Activated CD4-positive, CD25-positive, alpha-beta regulatory T cell treated with anti-CD3 and anti-CD28 coated beads, Interleukin-2, amount 50 U/mL, for 72 hours (primary cell): ENCODE measurements at places on chromosomes 2 and 18.
A peak's percentile ranks its signal among the peaks of the same experiment; 100 is the strongest.

DNA sequence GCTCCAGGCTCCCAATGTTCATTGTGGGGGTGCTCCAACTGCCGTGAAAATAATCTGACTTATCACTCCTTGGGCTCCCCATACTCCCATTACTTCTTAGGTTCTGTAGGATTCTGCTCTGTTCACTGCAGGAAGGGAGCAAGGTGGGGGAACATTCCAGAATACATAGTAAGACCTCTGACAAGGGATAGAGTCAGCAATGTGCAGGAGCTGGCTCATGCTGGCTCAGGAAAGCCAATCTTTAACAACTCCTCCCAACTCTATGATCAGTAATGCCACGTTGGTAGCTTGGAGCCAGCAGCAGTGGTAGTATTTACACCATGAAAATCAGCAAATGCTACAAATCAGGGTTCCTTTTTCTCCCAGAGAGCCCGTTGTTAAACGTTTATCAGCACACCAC is 44.4 kb downstream of the FECH start:
- DNase-seq, result no peak

GRCh38 chr2:26646986-26647672 is 6.0 kb upstream of the CIB4 start:
- DNase-seq, result no peak

GRCh38 chr2:201008296-201008829 is 44.9 kb upstream of the ORC2 start:
- no peak for DNase-seq

GRCh38 chr2:69138247-69138772 is 125.3 kb downstream of the ANTXR1 start:
- DNase-seq, result no peak

DNA sequence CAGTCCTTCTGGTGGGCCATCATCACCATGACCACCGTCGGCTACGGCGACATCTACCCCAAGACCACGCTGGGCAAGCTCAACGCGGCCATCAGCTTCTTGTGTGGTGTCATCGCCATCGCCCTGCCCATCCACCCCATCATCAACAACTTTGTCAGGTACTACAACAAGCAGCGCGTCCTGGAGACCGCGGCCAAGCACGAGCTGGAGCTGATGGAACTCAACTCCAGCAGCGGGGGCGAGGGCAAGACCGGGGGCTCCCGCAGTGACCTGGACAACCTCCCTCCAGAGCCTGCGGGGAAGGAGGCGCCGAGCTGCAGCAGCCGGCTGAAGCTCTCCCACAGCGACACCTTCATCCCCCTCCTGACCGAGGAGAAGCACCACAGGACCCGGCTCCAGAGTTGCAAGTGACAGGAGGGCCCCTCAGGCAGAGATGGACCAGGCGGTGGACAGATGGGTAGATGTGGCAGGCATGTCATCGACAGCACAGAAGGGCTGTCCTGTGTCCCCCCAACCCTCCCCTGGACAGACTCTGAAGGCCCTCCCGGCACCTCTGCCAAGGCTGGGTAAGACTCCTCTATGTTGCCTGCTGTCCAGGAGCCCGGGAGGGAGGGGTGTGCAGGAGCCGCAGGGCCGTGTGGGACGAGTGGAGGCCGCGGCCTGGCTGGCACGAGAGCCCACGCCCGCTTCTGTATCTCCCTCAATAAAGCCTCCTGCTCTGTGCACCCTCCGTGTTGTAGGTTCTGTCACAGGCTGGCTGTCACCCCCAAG is 2.0 kb downstream of the KCNF1 start:
- peak; percentile 25 for DNase-seq

DNA sequence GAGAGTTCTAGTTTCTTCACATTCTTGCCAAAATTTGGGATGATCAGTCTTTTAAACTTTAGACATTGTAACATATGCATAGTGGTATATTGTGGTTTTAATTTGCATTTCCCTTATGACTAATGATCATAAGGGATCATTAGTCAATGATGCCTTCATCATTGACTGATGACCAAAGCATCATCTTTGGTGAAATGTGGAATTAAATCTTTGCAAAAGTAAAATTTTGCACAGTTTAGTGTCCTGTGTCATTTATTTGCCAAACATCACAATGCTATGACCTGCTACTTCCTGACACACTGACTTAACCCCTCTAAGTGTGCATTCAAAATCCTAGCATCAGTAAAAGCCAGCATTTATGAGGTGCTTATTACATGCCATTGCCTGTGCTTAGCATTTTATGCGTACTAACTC is 58.9 kb upstream of the SLC1A4 start:
- DNase-seq, result no peak

DNA sequence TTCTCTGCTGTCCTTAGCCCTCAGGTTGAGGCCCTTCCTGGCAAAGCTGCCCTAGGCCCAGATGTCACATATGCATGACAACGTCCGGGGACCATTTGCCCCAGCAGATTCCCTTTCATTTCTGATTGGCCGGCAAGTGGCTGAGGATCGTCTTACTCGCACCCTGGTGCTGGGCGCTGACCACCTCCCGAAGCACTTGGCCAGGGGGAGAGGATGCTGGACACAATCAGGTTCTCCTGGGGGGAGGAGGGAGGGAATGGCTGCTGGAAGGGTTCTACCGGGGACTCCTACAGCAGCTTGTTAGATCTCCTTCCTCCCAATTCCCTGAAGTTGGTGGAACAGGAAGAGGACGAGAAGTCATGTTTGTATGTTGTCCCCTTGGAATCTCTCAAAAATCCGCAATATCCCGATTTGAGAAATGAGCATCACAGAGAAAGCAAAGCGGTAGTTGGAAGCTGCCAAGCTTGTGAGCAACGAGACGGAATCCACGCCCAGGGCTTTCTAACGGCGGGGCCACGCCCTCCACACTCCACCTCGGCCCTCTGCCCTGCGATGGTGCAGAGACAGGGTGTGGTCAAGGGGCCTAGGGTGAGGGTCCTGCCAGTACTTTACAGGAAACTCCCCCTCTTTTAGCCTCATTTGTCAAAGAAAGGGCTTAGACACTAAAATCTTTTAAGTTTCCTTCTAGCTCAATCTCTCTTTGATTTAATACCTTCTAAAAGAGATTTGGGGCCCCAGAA is 61.8 kb upstream of the YWHAQ start:
- DNase-seq, result no peak

DNA sequence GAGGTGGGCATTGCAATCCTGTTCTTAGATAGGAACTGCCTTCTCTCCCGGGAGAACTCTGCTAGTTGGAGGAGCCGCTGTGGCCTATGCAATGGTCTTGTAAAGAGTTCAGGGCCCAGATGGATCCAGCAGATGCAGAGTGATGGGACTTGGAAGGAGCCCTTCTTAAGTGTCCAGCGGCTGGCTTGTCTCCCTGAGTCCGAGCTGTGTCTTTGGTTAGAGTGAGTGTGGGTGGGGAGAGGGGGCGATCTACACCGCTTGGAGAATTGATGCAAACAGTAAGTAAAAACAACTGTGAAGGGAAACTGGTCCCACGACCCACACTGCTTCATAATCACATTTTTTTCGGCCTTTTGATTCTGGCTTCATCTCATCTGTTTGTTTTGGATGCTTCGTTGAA is 89.8 kb upstream of the CYRIA start:
- DNase-seq, result no peak
